Kasumi-1 (cell line): ENCODE measurements at places on chromosomes 11 and 22.

DNA sequence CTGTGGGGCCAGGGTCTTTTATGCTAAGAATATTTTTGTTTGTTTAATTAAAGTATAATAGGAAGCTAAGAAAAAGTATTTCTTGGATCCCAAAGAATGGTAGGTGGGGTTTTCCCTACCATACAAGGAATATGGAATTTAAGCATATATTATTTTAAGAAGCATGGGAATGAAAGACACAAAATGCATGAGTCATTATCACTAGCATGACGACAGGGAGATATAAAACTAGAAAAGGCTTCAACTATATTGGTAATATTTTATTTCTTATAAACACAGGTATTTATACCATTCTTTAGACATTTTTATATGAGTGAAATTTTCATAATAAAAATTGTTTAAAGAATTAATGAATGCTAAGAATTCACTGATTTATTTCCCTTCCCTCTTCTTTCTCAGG is 39.3 kb upstream of the SOX6 start:
- no peak for DNase-seq

GRCh38 chr11:12884751-12885318 is 124.3 kb upstream of the RASSF10 start:
- no peak for DNase-seq

DNA sequence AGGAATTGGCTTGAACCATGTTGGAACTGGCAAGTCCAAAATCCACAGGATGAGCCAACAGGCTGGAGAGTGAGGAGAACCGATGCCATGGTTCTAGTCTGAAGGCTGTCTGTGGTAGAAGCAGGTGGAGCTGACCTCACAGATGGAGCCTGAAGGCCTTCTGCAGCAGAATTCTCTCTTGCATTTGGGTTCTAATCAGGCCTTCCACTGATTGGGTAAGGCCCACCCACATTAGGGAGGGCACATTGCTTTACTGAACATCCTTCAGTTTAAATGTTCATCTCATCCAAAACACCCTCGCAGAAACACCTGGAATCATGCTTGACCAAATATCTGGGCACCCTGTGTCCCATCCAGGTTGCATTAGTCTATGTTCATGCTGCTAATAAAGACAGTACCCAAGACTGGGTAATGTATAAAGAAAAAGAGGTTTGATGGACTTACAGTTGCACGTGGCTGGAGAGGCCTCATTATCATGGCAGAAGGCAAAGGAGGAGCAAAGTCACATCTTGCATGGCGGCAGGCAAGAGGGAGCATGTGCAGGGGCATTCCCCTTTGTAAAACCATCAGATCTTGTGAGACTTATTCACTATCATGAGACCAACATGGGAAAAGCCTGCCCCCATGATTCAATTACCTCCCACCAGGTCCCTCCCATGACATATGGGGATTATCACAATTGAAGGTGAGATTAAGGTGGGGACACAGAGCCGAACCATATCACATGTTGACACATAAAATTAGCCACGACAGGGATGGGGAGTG is 15.9 kb downstream of the SMIM38 start:
- DNase-seq = no peak

DNA sequence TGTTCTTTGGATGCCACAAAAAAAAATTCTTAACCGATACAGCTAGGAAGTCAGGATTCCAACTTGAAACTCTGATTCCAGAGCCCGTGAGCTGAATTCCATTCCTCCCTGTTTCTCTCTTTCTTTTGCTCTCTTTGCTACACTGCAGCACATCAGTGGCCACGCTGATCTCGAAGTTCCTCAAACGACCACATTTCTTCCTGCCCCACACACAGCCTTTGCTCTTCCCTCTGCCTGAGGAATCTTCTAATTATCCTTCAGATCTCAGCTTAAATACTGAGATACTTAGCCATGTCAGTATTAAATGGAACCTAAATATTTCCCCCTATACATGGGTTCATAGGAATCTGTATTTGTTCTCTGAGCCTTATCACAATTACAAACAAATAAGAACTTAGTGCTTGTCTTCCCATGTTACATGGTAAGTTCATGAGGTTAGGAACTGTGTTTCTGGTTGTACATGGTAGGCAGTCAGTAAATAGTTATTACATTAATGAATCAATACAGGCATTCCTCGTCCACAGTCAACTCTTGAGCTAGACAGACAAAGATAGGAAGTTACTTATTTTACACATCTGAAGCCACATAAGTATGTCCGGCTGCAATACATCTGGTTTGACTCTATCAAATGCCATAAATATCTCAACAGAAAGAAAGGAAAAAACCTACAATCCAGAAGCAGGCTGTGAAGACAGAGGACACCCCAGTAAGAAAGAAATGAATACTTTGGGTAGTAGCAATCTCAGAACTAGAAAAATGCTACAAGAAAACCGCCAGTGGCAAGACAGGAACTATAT is 86.6 kb downstream of the MAML2 start:
- DNase-seq = peak; percentile 51

DNA sequence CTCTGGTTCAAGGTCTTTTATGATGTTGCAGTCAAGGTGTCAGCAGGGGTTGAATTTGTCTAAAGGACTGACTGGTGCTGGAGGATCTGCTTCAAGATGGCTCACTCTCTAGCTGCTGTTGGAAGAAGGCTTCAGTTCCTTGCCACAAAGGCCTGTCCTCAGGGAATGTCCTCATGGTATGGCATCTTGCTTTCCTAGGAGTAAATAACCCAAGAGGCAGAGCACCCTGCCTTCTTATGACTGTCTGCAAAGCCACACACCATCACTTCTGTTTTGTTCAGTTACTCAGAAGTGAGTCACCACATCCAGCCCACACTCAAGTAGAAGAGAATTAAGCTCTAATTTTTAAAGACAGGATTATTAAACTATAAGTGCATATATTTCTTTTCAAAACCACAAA is 45.2 kb downstream of the PLAAT5 start:
- no peak for DNase-seq

DNA sequence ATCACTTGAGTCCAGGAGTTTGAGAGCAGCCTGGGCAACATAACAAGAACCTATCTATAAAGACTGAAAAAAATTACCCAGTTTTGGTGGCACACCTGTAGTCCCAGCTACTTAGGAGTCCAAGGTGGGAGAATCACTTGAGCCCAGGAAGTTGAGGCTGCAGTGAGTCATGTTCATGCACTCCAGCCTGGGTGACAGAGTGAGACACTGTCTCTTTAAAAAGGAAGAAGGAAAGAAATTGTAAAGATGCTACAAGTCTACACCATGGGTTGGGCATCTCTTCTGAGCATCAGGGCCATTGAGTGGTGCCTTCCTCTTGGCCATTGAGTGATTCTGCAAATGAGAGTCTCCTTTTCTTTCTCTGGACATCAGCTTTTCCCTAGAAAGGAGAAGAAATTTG is 15.7 kb upstream of the MTMR3 start:
- no peak for DNase-seq

- no peak for DNase-seq
These were observed 123.9 kb downstream of the MPPED1 start for GRCh38 chr22:43535741-43536140.
